ENCODE measurements at places on chromosomes 12 and 14. TPM values are rescaled to one million over a fixed set of nuclear protein-coding genes. Genes with fewer than 3 reads are reported as not detected.

DNA sequence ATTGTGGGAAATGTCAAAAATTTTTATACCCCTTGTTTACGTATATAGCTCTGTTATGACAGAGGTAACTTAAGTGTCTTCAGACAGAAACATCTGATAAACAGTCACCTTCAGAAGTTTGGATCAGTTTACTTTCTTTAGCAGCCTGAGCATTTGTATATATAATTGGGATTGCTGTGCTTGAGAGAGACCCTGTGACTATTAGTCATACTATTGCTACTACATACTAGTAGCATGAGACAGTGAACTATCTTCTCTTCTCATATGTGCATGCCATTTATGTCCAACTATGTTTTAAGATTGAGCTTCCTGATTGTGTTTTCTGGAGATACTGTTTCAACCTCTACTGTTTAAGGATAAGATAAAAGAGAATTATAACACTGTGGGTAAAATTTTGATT, 101.5 kb downstream of the PDE6H start:
- no peak for DNase-seq

DNA sequence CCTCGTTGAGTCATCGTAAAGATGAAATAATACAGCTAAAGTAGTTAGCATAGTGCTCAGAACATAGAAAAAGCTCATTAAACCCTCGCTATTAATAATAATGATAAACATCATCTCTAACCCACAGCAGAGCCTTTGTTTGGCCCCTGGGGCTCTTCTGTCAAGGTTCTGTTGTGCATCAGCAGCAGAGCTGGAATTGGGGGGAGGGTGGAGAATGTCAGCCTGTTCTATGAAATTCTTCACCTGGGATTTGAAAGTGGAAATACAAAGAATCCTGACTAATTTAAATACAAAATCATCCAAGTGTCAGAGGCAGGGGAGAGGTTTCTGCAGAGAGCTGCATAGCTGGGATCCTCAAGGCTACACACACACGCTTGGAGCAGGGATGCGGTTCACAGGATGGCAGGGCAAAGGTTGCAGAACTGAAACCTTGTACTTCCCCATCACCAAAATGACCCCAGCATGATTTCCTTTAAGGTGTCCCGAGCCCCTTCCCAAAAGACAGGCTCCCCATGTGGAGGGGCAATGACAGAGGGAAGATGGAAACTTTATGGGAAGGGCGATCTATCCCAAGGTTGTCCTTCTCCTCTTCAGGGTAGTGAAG, 71.8 kb downstream of the DAD1 start:
- DNase-seq, result no peak

The PTCSC3 gene
- not detected for total RNA-seq

The CLEC6A gene
- total RNA-seq, result not detected

DNA sequence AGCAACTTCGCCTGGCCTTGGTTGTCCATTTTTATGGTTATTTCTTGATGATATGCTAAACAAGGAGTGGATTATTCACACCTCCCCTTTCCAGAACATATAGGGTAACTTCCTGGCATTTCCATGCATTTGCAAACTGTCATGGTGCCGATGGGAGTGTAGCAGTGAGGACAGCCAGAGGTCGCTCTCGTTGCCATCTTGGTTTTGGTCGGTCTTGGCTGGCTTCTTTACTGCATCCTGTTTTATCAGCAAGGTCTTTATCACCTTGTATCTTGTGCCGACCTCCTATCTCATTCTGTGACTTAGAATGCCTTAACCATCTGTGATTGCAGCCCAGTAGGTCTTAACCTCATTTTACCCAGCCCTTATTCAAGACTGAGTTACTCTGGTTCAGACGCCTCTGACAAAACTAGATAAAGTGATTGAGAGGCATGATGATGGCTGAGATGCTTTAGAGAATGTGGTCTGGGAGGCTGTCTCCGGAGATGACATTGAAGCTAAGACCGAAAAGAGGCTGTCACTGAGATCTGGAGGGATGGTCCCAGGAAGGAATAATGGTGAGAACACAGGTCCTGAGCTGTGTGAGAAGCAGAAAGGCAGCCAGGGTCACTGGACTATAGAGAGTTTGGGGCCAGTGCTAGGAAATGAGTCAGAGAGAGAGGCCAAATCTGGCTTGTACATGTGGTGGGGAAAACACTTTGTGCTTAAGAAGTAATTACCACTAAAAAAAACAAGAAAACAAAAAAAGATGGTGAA, 2.9 kb downstream of the GLT1D1 start:
- DNase-seq, result no peak

GRCh38 chr12:114269153-114269552, 136.8 kb downstream of the TBX5 start:
- DNase-seq, result no peak

- no peak for DNase-seq
Observed at GRCh38 chr14:65296402-65296801, 116.1 kb upstream of the FUT8 start.

DNA sequence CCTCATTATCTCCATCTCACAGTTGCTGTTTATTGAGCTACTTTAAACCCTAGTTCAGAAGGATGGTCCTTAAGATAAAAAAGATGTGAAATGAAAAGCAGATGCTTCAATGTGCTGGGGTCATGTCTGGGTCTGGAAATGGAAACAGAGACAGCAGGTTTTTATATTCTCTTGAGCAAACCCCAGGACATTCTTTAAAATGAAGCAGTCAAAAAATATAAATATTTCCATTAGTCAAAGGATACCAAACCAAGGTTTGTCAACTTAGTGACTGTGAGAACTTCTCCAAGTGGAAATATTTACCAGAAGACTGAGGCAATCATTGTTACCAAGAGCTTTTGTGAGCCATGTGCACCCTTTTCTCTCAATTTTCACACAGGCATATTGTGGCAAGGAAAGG, 102.5 kb upstream of the DIO2 start:
- DNase-seq, result no peak

DNA sequence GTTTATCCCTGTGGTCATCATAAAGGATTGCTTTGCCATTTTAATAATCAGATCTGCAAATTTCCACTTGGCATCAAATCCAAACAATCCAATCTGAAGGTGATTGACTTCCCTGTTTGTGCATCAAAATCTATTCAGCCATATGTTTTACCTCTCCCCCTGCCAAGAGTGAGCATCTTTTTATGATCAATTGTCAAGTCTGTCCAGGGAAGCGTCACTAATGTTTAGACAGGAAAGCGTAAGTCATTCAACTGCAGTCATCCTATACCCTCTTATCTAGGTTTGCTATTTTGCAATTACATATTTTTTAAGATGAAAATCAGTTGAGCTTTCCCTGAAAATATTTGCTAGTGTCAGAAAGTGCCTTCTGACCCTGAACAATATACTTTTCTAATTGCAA, 1224.1 kb upstream of the SEL1L start:
- no peak for DNase-seq

The SLC25A47 gene
- not detected for total RNA-seq

- peak; percentile 58 for DNase-seq
Observed at GRCh38 chr12:617304-617915, 45.8 kb downstream of the NINJ2 start.

The TMEM119 gene
- total RNA-seq, result 0.15 TPM

GRCh38 chr12:45977620-45978019, 12.8 kb downstream of the SCAF11 start:
- DNase-seq, result no peak

- DNase-seq, result no peak
Observed at GRCh38 chr14:100305324-100306100, 732 bp downstream of the SLC25A29 start.

GRCh38 chr14:60510951-60511599, 2.1 kb downstream of the SIX6 start:
- peak; percentile 33 for DNase-seq
